Caki2 (cell line): ENCODE measurements at places on chromosomes 12 and 14. TPM values are rescaled to one million over a fixed set of nuclear protein-coding genes. Genes with fewer than 3 reads are reported as not detected.
A peak's percentile ranks its signal among the peaks of the same experiment; 100 is the strongest.

The RABGGTA gene
- 10.3 and 12.9 TPM in 2 replicates for total RNA-seq

GRCh38 chr14:96586056-96586455, 83.9 kb downstream of the PAPOLA start:
- no peak for DNase-seq

- DNase-seq: no peak
These were observed 181.3 kb downstream of the KIF26A start for GRCh38 chr14:104319491-104320241.

DNA sequence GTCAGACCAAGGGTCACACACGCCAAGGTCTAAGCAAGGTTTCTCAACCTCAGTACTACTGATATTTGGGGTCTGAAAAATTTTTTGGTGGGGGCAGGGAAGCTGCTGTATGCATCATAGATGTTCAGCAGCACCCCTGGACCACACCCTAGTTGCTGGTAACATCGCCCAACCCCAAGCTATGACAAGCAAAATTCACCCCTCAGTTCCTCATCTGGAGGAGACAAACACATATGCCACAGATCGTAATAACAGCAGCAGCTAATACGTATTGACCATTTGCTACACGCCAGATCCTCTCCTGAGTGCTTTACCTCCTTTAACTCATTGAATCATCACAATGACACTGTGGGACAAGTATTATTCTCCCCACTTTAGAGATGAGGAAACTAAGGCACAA, 46.4 kb downstream of the ACTN1 start:
- DNase-seq: no peak

DNA sequence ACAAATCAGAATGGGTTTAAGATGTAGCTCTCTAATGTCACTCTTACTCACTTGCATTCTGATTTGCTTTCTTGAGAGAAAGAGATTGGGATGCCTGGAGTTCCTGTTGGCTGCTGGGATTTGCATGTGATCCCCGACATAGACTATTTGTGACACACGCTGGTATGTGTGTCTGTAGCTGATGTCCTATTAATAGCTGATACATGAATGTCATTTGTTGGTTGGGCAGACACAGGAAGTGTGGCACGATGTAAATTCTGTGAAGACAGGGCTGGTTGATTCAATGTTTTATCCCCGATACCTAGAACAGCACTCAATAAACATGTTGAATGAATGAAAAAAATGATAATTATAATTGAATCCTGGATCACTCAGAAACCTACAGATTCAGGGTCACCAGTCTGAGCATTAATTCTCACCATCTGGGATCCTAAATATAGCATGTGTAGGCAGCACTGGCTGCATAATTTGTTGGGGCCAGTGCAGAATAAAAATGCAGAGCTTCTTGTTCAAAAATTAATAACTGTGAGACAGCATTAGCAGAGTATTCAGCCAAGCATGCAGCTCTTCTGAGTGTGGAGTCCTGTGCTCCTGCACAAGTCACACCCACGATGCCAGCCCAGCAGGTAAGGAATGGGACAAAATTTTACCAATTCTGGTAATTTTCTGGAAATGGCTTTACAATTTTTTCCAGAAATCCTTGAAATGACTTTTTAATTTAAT, 35.5 kb upstream of the SOCS2 start:
- DNase-seq: no peak

DNA sequence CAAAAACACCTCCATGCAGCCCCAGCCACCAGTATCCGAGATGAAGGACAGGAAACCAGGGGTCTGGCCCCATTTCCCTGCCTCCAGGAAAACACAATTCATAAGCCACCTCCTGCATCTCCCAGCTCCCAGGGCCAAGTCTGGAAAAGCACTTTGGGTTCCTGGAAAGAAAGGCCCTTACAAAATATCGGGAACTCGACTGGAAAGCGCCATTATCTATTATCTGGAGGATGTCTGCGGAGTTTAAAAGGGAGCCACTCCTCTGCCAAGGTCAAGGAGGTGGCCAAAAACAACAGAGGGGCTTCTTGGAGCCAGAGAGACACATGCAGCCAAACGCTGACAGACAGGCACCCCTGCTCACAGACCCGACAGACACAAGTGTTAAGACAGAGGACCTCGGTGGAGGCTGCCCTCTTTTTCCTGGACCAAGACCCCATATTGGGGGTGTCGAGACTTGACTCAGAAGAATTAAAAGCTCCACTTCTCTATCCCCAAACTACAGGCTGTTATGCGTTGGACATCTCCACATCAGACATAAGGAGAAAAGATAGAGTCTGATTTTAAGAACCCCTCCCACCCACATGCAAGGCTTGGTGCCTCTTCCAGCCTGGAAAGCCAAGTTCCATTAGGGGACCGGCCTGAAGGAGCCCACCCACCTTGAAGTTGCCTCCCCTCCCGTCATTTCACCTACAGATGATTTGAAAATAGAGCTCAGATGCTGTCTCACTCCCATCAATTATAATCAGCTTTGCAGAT, 9.6 kb downstream of the ACTN1 start:
- DNase-seq: no peak

- peak; percentile 48 for DNase-seq
These were observed 7.6 kb upstream of the PFDN5 start for GRCh38 chr12:53287741-53288216.

- no peak for DNase-seq
These were observed 118.6 kb upstream of the CCDC175 start for GRCh38 chr14:59695198-59695597.

DNA sequence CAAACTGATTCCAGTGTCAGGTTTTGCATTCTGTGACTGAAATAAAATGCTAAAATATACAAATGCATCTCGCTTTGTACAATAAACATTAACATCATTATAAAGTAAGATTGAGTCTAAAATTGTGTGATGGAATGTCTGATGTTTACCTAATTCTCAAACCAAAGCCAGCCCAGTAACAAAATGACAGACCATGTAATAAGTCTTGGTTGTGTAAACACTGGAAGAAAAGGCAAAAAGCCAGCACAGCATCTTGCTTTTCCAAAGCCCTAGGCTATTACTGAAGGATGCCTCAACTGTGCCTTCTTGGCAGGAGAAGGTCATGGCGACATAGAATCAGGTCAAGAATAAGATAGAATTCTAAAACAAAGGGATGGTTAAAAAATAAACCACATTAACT, 169.6 kb downstream of the EGLN3 start:
- DNase-seq: no peak
